ENCODE measurements at places on chromosomes 1 and 21.

DNA sequence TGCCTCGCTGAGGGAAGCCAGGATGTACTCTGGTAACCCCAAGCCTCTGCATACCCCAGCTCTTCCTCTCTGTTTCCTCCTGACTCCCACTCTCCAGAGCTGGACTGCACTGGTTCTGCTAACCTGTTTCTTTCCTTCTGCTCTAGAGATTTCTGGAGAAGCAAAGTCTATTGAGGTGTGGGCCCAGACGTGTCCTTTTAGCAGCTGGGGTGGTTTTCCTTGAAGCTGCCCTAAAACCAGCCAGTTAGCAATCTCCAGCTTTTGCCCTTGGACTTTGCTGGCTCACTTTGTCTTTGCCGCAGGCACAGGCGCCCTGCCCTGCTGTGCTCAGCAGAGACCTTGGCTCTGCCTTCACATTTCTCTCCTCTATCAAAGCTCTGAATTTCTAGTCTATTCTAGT, 171.8 kb upstream of the IVNS1ABP start:
- no peak for DNase-seq

DNA sequence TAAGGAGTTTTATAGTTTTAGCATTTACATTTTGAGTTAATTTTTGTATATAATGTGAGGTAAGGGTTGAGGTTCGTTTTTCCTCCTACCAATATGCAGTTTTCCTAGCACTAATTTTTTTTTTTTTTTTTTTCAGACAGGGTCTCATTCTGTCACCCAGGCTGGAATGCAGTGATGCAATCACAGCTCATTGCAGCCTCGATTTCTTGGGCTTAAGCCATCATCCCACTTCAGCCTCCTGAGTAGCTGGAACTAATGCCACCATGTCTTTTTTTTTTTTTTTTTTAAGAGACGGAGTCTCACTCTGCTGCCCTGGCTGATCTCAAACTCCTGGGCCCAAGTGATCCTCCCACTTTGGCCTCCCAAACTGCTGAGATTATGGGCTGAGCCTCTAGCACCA, 2.5 kb upstream of the UBASH3A start:
- DNase-seq, result no peak

DNA sequence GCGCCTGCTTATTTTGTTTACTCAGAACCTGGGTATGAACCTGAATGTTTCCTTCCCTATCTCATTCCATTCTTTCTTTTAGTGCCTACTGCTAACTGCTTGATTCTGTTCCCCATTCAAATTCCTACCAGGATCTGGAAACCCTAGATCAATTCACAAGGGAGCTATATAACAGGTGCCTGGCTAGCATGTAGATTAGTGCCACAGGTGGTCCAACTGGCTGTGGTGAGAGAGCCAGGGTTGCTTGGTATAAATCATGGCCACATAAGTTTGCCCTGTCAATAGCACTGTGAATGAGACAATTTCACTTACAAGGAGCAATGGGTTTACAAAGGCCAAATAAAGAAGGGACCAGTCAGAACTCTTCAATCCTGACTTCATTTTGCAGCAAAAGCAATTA, 6.6 kb upstream of the PRPF38B start:
- no peak for DNase-seq

GRCh38 chr1:220564216-220564615, 36.3 kb downstream of the MARK1 start:
- no peak for DNase-seq

GRCh38 chr1:6848816-6849215, 63.6 kb downstream of the CAMTA1 start:
- DNase-seq, result no peak

- no peak for DNase-seq
Measured at GRCh38 chr1:197413564-197413963, 145.5 kb downstream of the CRB1 start.

DNA sequence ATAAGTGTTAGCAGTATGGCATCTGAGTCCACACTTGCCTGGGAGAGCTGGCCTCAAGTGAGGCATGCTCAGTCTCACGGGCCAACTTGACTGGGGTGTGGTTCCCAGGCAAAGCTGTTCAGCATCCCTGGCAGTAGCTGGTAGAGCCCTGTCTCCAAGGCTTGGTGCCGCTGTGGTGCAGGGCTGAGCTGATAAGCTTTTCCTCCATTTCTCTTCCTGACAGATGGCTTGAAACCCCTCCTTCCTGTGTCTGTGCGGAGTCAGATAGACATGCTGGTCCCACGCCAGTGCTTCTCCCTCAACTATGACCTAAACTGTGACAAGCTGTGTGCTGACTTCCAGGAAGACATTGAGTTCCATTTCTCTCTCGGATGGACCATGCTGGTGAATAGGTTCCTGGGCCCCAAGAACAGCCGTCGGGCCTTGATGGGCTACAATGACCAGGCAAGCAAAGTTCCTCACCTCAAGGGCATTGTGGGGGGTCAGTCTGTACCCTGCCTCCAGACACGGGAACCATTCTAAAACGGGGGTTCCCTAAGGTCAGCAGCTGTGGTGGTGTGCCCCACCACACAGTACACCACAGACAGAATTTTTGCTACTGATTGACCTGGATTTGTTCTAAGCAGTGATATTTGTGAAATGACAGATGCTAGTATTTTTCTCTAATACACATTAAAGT, 13.7 kb upstream of the MIIP start:
- DNase-seq, result no peak

DNA sequence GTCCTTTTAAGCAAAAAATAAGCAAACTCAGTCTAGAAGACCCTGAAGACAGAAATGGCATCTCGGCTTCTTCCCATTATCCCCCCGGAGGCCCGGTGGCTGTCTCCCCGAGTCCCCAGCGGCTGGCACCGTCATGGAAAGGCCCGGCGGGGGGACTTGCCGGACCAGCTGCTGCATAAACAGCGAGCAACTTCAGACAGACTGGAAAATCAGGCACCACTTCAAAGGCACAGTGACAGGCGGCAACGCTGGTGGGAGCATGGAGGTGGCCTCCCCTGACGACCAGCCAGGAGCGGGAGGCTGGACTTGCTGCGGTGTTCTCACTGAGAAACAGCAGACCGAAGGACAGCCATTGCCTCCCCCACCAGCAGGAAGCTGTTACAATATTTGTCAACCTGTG, 18.4 kb upstream of the C1QA start:
- no peak for DNase-seq

GRCh38 chr1:36797761-36798160, 236.6 kb downstream of the GRIK3 start:
- DNase-seq, result no peak

- DNase-seq, result peak; percentile 37
Measured at GRCh38 chr1:13514821-13515220, 1.0 kb upstream of the LRRC38 start.

DNA sequence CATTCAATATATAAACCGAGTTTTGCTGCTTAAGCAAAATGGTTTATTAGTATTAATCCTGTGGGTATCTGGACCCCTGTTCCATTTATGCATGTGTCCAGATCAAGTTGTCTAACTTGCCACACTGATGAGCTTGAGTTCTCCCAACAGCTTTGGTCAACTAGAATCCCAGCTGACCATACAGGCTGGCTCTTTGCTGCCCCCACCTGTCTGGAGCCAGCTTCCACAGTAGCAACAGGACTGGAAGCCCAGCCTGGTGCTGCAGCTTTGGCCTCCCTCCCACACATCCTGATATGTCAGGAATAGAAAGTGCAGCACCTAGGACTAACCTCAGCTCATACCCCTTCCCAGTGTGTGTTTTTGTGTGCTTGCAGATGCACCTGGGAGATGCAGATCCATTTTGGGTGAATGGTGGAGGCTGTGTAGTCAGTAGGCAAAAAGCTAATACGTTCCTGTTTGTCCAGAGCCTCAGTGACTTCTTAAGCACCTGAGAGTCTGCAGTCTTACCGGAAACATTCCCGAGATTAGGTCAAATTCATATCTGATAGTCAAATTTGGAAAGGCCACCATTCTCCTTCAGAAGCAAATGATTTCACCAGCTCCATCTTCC, 40.9 kb upstream of the BEND5 start:
- DNase-seq, result peak; percentile 34

DNA sequence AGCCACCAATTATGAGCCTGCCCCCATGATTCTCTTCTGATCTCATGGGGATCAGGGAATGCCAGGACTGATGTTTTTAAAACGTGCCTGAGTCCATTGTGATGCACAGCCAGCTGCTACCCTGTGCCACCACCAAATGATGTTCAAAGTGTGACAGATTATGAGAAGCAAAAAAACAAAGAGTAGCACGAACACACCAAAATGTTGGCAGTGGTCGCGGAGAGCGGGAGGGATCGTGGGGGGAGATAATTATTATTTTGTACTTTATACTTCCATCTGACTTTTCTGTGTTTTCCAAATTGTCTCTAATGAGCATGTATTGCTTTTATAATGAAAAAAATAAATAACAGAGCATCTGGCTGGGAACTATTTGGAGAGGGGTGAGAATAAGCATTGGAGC, 50.5 kb downstream of the EPHB2 start:
- no peak for DNase-seq

- DNase-seq, result no peak
Measured at GRCh38 chr1:93704052-93704451, 22.4 kb upstream of the BCAR3 start.
